ENCODE measurements at places on chromosomes 11 and 22. TPM values are rescaled to one million over a fixed set of nuclear protein-coding genes. Genes with fewer than 3 reads are reported as not detected.
A peak's percentile ranks its signal among the peaks of the same experiment; 100 is the strongest.

DNA sequence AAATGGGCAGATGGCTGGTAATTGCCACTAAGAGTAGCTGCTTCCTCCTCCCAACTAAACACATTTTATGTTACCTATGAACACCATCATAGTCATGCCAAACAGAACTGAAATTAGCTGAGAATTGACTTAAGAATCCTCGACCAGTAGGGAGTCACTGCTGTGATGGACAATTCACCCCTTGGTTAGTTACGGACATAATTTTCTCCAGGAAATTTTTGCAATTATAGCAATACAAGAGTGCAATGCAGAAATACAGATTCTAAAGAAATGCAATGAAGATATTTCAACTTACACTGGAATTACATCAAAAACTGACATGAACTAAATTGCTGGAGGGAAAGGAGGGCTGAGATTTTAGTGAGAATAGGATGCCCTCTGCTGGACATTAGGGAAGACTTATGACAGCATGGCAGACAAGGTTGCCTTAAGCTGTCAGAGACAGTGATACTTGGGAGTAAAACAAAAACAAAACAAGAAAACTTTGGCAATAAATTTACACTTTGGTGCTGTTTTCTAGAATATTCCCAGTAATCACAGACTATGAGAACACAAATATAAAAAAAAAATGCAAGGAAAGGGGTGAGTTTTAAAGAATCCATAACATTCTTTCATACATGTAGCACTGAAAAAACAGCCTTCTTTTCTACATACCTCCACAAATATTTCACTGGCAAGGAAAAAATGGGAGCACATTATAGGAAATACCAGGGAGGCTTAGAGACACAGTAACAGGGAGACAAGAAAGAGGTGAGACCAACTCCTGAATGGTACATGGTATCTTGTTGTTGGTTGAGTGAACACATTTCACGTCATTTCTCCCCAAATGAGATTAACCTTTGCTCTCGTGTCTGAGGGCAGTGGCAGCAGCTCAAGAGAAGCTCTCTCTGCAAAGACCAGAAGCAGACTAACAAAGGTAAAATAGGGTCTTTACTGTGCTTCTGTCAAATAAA, 11.2 kb upstream of the PPP2R1B start:
- DNase-seq: no peak

- no peak for DNase-seq
These were observed 5.8 kb downstream of the UBASH3B start for GRCh38 chr11:122661182-122661945.

DNA sequence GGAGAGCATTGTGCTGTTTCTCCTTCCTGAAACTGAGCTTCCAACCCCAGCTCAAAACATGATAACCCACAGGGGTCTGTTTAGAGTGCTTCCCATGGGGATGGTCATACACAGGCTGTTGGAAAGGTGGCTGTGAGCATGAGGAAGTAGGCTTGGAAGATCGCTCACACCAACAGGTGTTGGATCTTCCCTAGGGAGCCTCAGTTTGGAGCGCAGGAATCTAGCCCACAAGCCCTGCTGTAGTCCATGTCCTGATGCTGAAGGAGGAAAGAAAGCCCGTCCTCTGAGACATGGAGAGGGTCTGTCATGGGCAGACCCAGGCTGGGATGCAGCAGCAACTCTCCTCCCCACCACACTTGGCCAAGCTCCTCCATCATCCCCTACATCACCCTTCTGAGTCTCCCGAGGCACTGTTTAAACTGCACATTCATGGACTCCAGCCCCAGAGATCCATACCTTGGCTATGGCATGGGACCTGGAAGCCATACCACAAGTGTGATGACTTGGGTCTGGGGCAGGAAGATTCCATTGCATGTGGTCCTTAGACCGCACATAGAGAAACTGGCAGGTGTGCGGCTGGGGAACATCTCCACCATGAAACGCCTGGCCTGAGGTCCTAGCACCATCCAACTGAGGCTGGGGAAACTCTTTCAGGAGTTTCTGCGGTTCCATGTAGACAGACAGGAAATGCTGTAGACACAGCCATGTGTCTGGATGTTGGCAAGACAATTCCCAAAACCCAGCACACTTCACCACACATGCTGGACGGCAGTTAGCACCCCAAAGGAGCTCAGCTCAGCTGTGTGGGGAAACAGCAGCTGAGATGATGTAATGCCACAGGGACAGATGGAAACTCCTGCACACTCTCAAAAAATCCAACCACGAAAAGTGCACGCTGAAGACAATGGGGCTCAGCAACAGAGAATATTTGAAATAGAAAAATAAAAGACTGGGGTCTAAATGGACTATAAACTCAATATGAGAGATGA, 27.6 kb upstream of the TTC12 start:
- no peak for DNase-seq

GRCh38 chr22:38740116-38740723, 15.6 kb downstream of the SUN2 start:
- DNase-seq: no peak

- DNase-seq: no peak
These were observed 41.0 kb upstream of the EIF3D start for GRCh38 chr22:36569999-36570398.

DNA sequence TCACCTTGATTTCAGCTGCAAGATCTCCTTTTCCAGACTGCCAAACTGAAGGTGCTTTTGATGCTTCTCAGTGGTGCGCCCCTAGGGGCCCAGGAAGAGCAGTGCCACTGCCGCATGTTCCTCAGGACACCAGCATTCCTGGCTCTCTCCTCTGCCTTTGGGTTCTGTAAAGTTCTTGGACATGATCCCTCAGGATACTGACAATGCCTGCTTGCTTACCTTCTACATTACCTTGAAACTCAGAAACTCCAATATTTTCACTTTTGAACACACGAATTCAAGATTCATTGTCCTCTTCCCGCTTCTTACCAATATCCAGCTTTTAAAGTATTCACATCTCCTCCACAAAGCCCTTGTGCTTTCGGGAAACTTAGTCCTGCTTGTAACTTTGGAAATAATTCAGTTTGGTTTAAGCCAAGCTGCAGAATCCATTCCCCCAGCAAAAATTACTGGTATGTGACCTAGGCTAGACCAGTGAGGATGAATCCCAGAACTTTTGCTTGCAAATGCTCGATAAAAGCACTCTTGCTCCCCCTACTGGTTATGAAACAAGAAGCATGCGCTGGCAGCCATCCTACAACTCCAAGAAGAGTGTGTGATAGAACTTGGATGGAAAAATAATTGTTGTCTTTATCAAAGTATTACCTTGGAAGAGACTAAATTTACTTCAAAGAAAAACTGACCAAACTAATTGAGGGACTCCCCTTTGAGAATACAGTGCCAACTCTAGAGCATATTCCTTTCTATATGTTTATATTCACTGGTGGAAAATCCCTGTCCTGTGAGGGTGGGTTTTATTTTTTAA, 16.5 kb upstream of the OR5B21 start:
- peak; percentile 26 for DNase-seq

DNA sequence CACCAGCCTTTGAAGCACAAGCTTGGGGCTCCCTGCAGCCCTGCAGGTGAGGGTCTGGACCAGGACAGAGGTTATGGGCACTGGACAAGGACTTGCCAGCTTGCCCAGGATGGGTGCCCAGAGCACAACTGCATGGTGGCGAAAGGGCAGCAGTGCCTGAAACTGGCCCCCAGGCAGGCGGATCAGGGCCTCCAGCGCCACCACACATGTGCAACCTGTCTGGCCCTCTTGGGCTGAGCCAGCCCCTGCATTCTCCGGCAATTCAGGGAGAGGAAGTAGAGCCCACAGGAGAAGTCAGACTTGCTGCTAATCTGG, 18.8 kb downstream of the MB start:
- no peak for DNase-seq

GRCh38 chr11:13883589-13883988, 78.9 kb upstream of the SPON1 start:
- no peak for DNase-seq

- DNase-seq: no peak
These were observed 5.1 kb downstream of the LRFN4 start for GRCh38 chr11:66861774-66862558.

- no peak for DNase-seq
These were observed 91.5 kb downstream of the GRIK4 start for GRCh38 chr11:120603071-120603470.

DNA sequence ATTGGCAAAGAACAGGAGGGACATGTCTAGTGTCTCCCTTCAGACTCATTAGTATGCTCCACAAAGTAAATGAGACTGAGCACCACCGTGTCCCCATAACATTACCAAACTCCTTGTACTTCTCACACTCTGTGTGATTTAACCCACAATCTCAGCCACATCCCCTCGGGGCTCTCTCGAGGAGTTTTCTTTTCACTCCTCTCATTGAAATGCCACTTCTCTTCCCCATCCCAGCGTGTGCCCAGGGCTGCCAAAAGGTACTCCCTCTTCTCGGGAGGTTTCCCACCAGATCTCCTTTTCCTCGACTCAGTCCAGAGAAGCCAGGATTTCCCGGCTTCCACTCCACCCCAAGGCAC, 1.1 kb downstream of the RBFOX2 start:
- DNase-seq: no peak

GRCh38 chr22:49586244-49586748, 241.4 kb downstream of the BRD1 start:
- no peak for DNase-seq

DNA sequence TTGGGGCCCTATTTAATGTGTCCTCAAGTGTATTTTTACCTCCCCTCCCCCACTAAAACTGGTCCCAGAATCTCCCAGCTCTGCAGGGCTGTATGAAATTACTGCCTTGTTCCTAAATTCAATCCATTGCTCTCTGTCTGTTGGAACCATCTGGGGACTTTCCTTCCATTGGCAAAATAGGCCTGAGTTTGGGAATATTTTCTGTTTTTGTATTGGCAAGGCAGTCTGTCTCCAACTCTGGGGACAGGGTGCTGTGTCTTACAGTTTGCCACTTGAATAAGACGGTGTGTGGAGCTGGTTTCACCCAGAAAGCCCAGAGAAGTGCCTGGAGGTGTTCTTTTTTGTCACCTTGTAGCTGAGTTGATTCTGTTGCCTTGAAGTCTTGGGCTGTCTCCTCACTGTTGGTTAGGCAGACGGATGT, 1.3 kb downstream of the PACS1 start:
- peak; percentile 22 for DNase-seq

- no peak for DNase-seq
These were observed 1041.0 kb upstream of the CNTN5 start for GRCh38 chr11:97979741-97980140.

DNA sequence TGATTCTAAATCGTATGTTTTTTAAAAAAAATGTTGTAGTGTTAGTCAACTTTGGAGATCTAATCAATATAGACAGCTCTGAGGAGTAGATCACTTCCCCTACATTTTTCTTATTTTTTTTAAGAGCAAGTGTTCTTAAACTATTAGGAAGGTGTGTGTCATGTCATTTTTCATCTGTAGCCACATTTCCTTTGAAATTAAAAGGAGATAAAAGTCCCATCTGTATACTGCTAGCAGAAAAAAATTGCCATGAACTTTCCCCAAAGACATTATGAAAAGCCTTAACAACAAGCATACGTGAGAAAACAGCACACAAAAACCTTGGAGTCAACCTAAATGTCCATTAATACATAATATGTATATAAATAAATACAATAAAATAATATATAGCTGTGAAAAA, 286.6 kb downstream of the ETS1 start:
- no peak for DNase-seq

GRCh38 chr11:28878025-28878424, 769.8 kb downstream of the METTL15 start:
- DNase-seq: no peak

- DNase-seq: no peak
These were observed 7.8 kb downstream of the PIM3 start for GRCh38 chr22:49968313-49968830.

- DNase-seq: no peak
These were observed 91.0 kb downstream of the SERGEF start for GRCh38 chr11:17921659-17922415.

GRCh38 chr11:17543041-17543440, 1.2 kb downstream of the USH1C start:
- DNase-seq: no peak

- no peak for DNase-seq
These were observed 517.8 kb downstream of the MIAT start for GRCh38 chr22:27175021-27175838.

DNA sequence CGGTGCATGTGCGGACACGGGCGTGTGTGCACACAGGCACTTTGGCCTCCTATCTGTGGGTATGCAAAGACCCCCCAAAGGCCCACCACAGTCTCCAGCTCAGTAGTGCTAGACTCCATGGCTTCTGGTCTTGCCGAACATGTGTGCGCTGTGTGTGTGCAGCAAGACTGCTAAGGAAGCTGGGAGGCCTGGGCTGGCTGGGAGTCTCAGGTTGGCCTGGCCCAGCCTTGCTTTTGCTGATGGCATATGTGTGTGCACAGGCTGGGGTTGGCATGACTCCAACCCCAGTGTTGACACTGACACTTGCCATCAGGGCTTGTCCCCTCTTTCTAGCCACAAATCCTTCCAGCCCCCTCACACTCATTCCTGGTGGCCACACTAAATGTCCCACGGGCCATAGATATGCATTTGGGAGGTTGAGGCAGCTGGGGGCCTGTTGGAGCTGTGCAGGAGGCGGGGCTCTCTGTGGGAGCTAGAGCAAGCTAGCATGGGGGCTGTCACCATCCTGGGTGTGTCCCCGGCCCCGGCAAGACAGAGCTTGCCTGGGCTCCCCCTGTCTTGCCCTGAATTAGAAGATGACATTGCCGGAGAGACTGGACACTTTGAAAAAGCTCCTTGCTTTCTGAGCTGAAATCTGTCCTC, 60.9 kb upstream of the NECTIN1 start:
- no peak for DNase-seq

- DNase-seq: no peak
These were observed 164.0 kb upstream of the PDGFD start for GRCh38 chr11:104327861-104328511.

DNA sequence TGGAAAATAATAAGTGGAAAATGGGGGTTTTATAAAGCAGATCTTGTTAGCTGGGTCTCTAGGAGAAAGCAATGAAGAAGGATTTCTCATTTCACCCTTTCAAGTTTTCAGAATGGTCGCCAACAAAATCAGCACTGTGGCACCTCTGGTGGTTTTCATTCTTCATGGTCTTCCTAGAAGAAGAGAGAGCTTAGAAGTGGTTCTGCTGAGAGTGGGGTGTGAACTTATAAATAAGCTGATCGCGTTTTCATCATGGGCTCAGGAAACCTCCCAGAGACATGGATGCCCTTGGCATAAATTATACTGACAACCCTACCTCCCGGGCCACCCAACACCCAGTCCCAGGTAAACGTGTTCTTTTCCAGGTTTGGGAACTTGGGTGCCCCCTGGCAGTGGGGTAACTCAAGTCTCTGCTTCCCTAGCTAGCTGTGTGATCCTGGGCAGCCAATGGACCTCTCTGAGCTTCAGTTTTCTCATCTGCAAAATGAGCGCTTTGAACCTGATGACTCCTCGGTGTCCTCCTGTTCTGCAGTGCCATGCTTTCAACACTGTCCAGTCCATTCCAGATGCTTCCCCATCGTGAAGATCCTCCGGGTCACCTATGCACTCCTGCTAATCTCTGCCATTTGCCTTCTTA, 72.6 kb upstream of the GRAMD1B start:
- no peak for DNase-seq

GRCh38 chr22:21043860-21044535, 1.7 kb upstream of the LRRC74B start:
- no peak for DNase-seq

NCF4 gene
- total RNA-seq: 3.1 TPM

TREH gene
- not detected for total RNA-seq

FOLR3 gene
- total RNA-seq: not detected

RFPL1 gene
- not detected for total RNA-seq

YPEL4 gene
- total RNA-seq: 12.9 TPM

SEC14L2 gene
- total RNA-seq: 19.9 TPM

All from naive thymus-derived CD8-positive, alpha-beta T cell (primary cell).